ENCODE measurements at places on chromosomes 7 and 10.

DNA sequence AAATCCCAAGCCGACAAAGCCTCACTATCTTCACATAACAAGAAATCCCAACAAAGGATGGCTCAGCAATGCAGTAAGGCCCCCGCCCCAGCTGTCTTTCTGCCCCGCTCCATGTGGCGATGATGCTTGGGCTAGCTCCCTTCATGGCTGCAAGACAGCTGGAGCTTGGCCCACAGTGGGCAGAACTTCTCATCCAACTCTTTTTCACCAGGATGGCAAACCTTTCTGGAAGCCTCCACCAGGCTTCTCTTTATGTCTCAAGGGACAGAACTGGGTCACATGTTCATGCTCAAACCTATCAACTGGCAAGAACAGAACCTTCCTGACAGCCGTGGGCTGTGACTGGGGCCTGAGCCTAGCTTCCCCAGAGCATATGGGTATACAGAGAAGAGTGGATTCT lies 260.5 kb upstream of the MKLN1 start:
- DNase-seq: no peak

DNA sequence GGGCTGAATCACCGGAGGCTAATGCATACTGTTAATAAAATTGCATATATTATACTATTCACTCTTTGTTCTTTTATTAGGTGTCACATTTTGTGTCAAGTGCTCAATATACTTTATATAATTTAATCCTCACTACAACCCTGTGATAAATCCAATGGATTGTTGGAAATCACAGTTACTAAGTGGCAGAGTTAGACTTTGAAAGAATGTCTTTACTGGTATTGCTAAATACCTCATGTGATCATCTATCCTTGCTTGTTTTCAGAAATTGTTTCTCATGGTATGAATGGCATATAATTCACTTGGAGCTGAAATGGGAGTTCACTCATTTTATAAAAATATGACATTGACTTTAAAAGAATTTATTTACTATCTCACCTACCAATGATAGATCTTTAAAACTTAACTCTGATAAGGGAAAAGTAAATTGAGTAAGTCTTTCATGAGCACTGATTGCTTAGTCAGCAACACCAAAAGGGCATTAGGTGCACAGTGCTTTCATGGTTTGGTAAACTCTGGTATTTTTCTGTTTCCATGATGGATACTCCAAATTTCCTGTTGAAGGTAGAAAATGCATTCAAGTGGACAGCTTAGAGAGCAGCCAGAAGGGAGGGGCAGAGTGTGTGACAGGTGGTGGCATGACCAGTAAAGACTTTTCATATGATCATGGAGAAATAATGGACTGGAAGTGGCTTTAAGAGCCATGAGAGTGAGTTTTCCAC lies 22.6 kb downstream of the ENKUR start:
- DNase-seq: no peak

DNA sequence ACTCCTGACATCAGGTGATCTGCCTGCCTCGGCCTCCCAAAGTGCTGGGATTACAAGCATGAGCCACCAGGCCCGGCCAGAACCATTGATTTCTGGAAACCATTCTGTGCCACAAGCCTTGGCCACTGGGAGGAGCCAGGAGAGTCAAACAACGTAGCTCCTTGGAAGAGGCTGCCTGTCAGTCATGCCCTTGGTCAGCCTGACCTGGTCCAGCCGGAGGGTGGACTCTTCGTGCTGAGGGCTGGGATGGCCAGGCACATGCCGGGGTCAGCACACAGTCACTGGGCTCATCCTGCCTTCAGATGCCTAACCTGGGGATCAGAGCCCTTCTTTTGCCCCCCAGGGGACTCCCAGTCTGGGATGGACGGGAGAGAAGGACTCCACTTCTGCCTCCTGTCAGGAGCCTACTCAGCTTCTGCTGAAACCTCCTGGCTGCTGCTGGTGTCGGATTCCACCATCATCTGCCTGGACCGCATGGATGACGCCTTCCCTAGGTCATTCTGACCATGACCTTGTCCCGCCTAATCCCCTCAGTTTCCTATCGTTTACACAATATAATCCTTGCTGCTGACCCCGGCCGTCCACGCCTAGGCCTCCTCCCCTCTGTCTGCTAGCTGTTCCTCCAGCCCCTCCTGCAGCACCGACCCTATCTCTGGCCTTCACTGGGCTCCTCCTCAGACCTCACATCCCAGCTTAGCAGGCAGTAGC lies 30.4 kb downstream of the TMEM270 start:
- no peak for DNase-seq

DNA sequence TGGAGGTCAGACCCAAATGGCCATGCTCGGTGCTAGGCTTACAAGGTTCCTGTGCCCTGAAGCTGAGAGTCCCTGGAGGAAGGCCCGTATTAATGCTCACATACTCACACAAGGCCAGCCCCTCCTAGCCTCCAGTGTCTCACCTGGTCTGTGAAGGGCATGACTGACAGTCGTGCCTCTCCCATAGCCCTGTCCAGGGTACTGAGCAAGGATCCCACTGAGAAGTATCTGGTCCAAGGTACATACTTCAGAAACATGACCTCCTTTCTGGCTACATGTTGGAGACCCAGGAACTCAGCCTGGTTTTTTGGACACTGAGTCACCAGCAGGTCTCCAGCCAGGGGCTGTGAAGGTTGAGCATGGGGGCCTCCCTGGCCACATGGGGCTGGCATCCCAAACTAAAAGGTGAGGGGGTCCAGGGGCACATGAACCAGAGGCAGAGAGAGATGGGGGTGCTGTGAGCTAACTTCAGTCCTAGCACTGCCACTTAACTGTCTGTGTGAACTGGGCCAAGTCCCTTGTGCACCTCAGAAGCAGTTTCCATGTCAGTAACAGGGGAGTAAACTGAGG lies 17.6 kb upstream of the RASGEF1A start:
- DNase-seq: no peak

- no peak for DNase-seq
Measured at GRCh38 chr7:147012666-147013065, 896.1 kb downstream of the CNTNAP2 start.

DNA sequence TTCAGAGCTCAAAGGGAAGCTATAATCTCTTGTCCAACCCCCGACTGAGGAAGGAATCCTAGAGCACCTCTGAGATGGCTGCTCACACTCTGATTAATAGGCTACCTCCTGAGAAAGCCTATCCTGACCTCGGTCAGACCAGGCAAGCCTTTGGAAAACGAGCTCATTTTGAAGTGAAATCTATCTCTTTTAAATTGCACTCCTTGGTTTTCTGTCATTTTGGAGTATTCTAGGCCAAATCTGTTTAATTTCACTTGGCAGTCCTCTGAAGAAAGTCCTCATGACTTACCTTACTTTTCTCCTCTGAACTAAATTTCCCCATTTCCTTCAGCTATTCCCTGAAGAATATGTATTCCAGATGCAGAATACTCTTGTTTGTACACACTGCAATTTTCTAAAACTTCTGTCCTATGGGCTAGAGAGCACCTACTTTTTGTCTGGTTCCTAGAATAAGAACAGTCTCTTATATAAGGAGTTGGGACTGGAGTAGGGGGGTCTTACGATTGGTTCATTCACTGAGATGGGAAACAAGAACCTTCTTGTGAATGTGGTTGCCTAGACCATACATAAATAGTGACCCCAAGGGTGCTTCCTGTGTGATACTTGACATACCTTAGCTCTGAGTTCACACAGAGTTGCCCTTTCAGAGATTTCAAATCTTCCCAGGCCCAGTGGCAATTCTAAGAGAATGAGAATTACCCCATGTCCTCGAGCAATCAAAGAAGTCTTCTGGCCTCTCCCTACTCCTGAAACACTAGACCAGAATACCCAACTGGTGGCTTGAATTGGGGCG lies 31.9 kb upstream of the HPS1 start:
- DNase-seq: no peak

GRCh38 chr7:106871793-106872571 lies 6.9 kb downstream of the PIK3CG start:
- DNase-seq: no peak

DNA sequence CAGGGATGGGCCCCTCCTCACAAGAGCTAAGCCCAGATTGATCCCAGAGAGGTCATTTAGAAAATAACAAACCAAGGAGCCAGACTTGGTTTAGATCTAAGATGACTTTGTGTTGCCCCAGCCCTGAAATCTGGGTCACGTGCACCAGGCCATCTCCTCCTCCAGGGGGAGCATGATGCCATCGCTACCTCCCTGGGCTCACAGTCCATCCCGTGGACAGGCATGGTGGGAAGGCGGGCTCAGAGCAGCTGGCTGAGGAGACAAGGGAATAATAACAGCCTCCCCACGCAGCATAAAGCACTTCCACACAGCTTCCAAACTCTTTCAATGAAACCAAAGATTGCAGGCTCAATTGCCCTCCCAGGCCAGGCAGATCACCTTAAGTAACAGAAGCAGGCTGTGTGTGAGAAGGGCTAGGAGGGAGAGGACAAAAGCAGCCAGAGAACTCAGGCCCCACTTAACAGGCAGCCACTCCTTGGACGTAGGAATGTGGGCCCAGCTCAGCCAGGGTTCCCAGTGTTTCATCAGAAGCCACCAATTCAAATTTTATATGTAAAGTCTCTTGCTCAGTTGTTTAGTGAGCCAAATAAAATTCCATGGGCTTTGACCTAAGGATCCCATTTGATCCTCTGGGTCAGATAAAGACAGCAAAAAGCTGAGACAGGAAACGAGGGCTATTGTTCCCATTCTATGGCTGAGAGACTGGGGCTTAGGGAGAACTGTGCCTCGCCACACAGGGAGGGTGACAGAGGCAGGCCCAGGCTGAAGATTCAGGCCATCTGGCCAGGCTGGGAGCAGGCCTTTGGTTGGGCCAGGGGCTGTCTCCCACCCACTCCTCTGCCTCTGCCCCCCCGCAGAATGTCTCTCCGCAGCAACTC lies 100.2 kb downstream of the COL13A1 start:
- DNase-seq: peak; percentile 82

DNA sequence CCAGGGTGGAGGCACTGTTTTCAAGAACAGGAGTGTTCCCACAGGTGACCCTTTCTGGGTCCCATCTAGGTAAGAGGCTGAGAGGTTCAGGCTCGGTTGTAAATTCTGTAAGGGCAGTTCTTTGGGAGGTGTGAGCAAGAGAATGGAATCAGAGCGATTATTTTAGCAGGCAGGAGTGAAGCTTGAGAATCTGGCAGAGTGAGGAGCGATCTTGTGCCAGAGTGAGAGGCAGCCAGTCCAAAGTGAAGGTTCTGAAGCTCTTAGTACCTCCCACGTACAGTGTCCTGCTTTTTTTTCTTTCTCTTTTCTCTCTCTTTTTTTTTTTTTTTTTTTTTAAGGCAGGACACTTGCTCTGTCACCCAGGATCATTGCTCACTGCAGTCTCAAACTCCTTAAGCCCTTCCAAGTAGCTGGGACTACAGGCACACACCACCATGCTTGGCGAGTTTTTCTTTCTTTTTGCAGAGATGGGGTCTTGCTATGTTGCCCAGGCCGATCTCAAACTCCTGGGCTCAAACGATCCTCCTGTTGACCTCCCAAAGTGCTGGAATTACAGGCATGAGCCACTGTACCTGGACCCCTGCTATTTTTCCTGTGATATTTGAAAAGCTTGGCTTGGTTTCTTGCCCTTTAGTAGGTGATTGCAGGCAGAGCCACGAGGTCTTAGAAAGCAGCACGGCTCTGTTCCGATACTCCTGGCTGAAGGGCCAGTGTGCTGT lies 10.9 kb downstream of the POR start:
- no peak for DNase-seq

GRCh38 chr7:5404421-5404826 lies 19.2 kb downstream of the TNRC18 start:
- no peak for DNase-seq

DNA sequence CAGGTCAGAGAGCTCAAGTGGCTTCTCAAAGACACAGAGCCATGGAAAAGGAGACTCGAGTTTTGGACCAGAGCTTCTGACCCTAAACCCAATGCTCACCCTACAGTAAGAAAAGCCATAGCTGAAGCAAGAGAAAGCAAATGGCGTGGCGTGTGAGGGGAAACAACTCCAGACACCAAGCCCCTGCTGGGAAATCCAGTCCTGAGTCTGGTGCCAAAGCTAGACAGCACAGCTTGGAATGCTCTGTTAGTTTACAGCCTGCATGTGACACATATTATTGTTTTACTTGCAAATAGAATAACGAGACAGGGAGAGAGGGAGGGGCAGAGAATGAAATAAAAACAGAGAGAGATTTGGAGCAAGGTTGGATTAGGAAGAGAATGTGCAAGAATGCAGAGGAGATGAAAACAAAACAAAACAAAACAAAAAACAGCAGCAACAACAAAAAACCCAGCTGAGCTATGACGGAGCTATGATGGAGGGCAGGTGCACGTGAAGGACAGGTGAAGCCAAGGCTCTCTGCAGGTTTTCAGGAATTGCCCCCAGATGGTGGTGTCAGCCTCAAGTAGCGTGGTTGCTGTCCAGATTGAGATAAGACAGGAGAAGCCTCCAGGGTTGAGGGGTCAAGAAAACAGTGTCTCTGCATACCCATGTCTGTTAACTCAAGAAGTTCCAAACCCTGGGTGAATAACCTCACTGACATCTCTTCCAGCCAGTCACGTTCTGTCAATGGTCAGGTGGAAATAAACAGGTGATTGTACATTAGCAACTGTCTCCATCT lies 69.7 kb upstream of the LRRC18 start:
- DNase-seq: no peak

GRCh38 chr10:51530541-51530940 lies 168.9 kb downstream of the CSTF2T start:
- no peak for DNase-seq

- no peak for DNase-seq
Measured at GRCh38 chr10:77972148-77972547, 45.6 kb upstream of the DLG5 start.

GRCh38 chr10:18312374-18313139 lies 172.3 kb downstream of the CACNB2 start:
- peak; percentile 20 for DNase-seq

GRCh38 chr7:45407730-45408408 lies 166.3 kb upstream of the ADCY1 start:
- DNase-seq: no peak

DNA sequence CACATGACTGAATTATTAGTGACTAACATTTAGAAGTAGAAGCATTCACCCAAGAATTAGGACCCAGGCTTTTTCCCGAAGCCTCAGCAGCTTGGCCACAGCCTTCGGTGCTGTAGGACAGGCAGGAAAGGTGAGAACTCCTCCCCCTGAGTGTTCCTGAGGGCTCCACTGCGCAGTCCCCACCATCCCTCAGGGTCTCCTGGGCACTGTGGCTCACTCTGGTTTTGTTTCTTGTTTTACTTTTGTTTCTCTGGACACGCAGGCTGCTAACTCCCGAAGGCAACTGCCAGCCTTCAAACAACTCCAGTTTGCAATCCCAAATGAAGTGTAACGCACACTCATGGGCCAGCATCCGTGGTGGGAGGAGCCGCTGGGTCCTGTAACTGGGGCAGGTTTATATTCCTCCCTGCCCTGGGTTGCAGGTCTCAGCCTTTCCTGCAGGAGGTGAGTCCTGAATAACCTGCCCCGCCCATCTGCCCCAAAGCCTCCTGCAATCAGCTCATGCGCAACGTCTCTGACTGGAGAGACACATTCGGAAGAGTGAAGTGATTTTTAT lies 492.9 kb downstream of the PTPRN2 start:
- no peak for DNase-seq

DNA sequence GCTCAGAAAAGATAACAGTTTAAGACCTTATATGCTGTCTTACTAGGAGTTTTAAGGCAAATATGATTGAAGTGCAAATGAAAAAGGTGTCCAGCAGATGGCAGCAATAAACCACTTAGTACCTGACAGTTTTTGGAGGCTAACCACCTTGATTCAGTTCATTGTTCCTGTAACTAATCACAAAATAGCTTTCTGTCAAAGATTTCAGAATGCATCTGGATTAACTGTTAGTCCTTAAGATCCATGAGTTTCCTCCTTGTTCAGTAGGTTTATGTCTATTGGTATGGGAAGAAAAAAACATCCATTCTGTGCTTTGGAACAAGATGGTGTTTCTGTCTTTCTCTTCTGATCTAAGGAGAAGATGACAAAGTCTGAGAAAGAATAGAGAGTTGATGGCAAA lies 46.6 kb downstream of the CCSER2 start:
- DNase-seq: no peak
